Astrocyte of the cerebellum (primary cell): ENCODE measurements at places on chromosomes 4 and X.
A peak's percentile ranks its signal among the peaks of the same experiment; 100 is the strongest.

DNA sequence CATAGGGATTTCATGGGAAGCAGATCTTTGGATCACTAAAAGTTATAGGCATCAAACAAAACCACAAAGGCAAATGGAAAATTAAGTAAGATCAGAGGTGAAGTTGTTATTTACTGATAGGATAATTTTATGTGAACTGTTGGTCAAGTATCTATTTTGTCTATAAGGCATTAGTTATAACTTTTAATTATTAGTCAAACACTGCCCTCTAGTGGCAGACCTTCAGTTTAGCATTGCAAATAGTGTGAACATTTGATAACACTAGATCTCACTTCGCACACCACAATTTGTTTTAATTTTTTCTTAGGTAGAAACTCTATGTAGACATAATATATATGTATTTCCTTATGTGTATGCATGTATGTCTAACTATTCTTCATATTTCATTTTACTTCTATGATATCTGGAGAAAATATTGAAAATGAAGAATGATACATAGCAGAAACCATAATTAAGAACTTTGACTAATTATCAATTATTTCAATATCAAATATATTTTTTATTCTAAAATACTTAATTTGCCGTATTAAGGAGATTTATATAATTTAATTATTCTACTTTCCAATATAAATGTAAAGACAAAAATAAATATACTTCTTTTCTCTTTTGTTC lies 214.5 kb upstream of the TACR3 start:
- peak; percentile 48 for DNase-seq

DNA sequence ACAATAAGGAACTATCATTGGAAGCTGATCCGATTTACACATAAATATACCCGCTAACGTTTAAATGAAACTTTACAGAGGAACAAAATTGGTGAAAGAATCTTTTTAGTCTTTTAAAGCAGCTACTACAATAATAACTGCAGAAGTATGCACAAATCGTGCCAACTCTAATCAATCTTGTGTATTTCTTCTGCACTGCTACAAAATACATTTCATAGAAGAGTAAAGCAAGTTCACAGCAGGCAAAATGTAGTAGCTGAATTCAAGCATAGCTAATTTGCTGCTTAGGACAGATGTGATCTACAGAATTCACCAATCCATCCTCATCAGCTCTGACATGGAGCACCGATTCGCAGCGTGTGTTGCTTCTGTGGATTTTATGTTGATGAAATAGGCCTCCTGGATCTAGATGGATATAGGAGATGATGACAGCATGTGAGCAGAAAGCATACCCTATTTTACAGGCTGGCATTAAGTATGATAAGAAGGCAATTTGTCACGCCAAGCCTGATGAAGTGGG lies 367.3 kb upstream of the FGF13 start:
- DNase-seq, result no peak

- DNase-seq, result no peak
Measured at GRCh38 chrX:47209508-47210238, 8.8 kb upstream of the CDK16 start.

GRCh38 chr4:56050625-56051024 lies 101.9 kb downstream of the CEP135 start:
- no peak for DNase-seq

- no peak for DNase-seq
Measured at GRCh38 chr4:7565483-7565882, 130.8 kb upstream of the PSAPL1 start.

GRCh38 chr4:182560358-182560757 lies 317.2 kb downstream of the TENM3 start:
- DNase-seq, result peak; percentile 51

- no peak for DNase-seq
Measured at GRCh38 chr4:29559286-29559685, 1160.9 kb upstream of the PCDH7 start.

- DNase-seq, result no peak
Measured at GRCh38 chr4:10582059-10582686, 102.4 kb downstream of the CLNK start.

- DNase-seq, result no peak
Measured at GRCh38 chr4:160141206-160141605, 1038.3 kb downstream of the RAPGEF2 start.

- no peak for DNase-seq
Measured at GRCh38 chrX:16705370-16705769, 7.1 kb downstream of the CTPS2 start.

DNA sequence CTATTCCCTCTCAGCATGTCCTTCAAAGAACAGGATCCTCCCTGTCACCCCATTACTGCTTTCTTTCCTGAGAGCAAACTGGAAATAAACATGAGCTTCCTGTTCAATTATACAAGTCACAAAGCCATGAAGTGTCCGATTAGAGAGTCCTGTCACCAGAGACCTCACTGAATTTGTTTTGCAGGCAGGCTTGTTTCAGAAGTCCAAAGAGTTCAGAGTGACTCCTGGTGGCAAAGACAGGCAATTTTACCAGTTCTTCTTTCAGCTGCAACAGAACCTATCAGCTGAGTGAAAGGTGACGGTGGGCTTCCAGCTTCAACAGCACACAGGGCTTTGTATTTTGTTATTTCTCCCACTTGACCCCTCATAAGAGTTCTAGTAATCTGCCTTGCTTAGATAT lies 6.4 kb downstream of the ELK1 start:
- DNase-seq, result no peak

DNA sequence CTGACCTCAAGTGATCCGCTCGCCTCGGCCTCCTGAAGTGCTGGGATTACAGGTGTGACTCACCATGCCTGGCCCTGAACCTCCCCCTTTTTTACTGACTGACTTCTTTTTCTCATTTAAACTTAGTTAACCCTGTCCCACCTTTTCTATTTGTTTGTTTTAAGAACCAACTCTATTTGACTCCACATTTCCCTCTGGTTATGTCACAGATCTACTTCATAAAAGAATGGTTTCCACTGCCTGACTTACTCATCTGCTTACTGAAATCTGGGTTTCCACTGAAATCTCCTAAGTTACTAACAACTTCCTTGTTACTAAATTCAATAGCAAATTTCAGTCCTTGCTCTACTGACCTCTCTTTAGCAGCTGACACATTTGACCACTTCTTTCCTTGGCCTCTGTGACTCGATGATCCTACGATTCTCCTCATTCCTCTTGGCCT lies 28.0 kb upstream of the NSUN7 start:
- no peak for DNase-seq

GRCh38 chr4:109547394-109547793 lies 12.7 kb upstream of the MCUB start:
- no peak for DNase-seq

GRCh38 chr4:87046121-87046551 lies 111.3 kb downstream of the AFF1 start:
- DNase-seq, result no peak

DNA sequence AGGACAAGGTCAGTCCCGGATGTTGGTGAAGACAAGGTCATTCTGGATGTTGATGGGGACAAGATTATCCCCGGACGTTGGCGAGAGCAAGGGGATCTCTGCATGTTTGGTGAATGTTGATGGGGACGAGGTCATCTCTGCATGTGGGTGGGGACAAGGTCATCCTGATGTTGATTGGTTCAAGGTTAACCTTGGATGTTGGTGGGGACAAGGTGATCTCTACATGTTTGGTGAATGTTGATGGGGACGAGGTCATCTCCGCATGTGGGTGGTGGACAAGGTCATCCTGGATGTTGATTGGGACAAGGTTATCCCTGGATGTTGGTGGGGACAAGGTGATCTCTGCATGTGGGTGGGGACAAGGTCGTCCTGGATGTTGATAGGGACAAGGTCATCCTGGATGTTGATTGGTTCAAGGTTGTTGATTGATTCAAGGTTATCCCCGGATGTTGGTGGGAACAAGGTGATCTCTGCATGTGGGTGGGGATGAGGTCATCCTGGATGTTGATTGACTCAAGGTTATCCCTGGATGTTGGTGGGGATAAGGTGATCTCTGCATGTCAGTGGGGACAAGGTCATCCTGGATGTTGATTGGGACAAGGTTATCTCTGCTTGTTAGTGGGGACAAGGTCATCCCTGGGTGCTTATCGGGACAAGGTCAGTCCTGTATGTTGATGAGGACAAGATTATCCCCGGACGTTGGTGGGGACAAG lies 28.8 kb upstream of the PLCXD1 start:
- no peak for DNase-seq

DNA sequence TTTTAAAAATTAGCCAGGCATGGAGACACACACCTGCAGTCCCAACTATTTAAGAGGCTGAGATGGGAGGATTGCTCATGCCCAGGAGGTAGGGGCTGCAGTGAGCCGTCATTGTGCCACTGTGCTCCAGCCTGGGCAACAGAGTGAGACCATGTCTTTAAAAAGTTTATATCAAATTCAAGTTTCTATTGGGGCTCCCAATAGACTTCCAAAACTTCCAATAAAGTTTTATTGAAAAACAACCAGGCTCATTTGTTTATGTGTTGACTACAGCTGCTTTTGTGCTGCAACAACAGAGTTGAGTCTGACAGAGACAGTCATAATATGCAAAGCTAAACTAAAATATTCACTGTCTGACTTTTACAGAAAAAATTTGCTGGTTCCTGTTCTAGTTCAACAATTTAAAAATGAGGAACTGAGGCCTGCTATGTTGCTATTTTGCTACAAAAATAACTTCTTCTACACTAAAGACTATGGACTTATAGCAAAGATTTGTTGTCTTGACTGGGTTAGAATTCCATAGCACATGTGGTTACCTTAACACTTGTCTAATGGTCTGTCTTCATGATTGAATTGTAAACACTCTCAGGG lies 63.3 kb upstream of the RELL1 start:
- DNase-seq, result no peak

- DNase-seq, result no peak
Measured at GRCh38 chr4:160831165-160831922, 1332.5 kb downstream of the FSTL5 start.
